ENCODE measurements at places on chromosomes 12 and 14.

DNA sequence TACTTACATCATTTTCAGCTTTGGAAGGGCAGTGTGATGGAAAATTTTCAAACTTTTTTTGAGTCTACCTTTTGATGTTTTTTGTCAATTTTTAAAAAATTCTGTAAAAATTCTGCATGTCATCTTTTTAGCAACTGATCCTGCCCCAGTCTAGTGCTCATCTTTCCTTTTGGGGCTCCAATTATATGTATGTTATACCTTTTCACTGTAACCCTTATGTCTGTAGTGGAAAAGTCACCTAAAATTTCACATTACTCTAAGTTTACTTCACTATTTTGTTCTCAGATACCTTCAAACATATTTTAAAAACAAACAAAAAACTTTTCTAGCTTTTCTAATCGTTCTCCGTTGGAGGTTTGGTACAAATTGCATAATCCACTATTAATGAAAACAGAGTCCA is 32.5 kb upstream of the MYRFL start:
- no peak for DNase-seq

GRCh38 chr12:56487448-56488040 is 417 bp downstream of the GLS2 start:
- no peak for DNase-seq

- no peak for DNase-seq
These were observed 4.6 kb upstream of the UNC119B start for GRCh38 chr12:120705618-120706017.

DNA sequence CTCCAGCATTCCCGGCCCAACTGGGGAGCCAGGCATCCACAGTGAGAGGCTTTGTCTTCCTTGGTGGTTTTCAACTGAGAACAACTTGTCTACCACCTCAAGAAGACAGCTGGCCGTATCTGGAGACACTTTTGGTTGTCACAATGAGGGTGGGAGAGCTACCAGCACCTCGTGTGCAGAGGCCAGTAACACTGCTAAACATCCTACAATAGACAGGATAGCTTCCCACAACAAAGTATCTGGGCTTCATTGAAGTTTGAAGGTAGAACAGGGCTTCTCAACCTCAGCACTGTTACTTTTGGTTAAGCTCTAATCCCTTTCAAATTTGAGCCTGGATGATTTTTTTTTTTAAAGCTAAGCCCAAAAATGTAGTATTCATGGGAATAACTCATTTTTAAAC is 10.9 kb downstream of the SLC7A8 start:
- DNase-seq: no peak

DNA sequence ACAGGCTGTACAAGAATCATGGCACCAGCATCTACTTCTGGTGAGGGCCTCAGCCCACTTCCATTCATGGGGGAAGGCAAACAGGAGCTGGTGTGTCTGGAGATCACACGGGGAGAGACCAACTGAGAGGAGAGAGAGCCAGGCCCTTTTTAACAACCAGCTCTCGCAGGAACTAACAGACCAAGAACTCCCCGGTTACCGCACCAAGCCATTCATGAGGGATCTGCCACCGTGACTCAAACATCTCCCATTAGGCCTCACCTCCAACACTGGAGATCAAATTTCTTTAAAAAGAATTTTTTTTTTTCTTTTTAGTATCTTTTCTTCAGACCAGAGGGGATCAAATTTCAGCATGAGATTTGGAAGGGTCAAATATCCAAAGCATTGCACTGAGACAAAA is 16.7 kb upstream of the AQP2 start:
- no peak for DNase-seq

DNA sequence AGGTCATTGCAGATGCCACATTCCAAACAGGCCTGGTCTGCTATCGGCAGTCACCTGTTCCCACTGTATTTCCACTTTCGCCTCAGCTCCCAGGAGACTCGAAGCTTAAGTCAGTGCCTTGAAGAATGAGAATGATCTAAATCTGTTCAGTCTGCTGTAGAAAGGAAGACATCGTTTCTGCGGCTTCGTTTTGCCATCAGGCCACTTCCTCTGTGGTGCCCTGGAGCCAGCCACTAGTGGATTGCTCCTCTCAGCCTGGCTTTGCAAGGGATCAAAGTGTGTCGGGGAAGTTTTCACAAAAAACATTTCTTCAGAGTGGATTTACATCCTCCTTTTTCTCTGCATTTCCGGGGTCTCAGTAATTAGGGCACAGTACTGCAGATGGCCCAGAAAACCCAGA is 66.7 kb downstream of the AACS start:
- no peak for DNase-seq

GRCh38 chr12:84507956-84508850 is 404.4 kb downstream of the SLC6A15 start:
- DNase-seq: no peak

- DNase-seq: no peak
These were observed 58.8 kb downstream of the TMEM30B start for GRCh38 chr14:61222388-61222787.

DNA sequence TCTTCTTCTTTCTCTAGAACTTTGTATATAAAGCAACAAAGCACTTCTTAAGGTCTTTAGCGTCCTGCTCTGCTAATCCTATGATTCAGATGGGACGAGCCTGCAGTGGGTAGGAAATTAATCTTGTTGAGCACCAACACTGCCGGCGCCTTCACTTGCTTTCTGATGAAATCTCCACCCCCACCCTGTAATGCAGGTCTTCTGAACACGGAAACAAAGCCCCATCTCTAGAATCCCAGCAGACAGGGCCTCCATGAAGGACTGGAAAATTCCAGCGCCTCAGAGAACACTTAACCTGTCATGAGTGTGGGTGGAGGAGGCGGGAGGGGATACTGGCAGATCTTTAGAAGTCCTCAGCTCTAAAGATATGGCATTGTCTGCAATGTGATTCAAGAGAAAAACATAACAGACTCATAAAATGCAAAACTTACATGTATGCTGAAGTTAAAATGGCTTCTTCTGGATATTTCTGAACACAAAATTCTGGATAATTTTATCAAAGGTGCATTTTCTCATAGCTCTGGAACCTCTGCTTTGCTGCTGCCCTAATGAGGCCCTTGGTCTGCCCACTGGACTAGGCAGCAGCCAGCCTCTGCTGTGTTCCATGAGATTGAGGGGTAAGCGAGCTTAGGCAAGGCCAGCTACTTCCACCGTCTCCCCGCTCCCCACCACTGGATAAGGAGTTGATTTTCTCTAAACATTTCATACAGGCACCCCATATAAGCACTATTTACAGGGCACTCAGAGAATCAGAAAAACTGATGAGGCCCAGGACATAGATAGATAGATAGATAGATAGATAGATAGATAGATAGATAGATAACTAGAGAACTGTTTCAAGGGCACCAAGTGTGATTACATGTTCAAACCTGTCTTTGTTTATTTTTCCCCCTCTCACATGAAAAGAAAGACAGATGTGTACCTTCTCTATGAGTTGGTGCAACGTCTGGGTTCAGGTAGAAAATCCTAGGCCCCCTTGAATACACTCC is 43.1 kb downstream of the ZFP36L1 start:
- DNase-seq: no peak

DNA sequence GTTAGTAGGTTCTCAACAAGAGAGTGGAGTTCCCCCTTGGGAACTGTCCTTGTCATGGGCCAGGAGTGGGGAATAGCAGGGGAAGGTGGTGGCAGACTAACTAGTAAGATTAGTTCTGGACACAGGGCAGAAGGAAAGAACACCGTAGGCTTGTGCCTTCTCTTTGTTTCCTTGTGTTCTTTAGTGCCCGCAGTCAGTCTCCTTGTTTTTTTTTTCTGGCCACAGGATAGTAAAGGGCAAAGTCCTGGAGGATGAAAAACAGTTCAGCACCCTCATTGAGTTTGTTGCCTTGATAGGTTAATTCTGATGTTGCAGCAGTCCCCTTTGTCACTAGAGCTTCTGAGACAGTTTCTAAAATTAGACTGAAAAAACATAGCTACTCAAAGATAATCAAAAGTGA is 8.4 kb downstream of the PEX5 start:
- no peak for DNase-seq

DNA sequence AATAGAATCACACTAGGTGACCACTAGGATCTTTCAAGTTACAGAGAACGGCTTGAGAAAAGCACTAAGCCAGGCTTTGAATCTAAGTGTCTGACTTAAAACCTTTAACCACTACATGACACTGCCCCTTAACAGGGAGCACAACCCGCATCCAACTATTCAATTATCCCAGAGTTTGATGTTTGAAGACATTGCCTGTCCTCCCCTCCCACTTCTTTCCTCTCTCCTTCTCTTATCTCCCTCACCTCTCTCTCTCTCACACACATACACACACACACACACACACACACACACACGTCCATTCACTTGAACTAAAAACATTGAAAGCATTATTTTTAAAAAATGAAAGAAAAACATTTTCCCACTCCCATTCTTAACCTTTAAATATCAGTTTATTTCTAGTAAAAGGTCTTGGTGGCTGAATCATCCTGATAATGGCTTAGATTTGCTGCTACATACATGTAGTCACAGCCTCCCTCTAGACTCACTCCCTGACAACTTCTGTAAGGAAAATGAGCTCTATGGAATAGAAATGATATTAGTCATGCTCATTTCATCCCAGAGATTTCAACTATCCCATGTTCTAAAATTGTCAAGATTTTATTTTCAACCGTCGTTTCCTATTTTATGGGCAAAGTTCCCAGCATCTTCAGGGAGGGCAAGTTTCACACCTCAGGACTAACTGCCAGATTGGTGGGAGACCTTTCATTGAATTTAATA is 53.5 kb upstream of the RAP1B start:
- no peak for DNase-seq

DNA sequence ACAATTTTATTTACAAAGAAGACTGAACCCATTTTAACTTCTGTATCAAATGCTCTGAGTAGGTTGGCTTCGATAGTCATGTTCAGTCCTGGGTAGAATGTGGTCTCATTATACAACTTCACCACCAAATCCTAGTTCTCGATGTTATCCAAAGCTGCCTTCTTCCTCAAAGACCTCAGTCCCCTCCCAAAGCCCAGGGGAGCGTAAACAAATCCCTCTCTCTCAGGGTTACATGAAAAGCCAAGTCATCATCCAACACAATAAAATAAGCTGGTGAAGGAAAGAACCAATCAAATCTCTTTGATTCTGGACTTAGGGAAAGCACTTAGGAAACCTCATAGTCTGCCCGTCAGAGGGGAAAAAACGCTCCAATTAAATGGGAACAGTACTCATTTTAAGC is 9.1 kb downstream of the PTCSC3 start:
- DNase-seq: no peak

DNA sequence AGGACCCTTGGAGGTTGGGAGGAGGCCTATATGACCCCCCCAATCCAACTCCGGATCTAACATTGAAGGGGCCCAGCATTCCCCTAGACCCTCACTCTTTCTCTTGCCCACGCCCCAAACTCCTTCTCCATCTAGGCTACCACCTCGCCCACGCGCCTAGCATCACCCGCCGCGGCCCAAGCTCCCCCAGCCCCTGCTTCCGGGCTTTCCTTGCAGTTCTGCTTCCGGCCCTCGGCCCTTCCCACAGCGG is 445 bp downstream of the CERS5 start:
- DNase-seq: no peak

DNA sequence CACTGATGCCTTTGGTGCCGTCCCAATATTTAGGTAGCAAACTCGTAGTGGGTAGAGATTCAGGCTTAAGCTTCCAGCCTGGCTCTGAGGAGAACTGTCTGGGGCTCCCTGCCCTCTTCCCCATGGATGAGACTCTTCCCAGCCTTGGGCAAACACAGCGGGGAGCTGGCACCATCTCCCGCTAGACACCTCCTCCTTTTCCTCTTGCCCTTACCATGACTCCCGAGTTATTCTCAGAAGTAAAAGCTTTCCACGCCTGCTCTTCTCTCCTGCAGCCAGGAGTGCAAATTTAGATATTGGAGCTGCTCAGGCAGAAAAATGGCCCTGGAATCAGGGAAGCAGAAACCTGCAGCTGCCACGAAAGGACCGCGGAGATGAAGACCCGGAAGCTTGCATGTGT is 45.6 kb upstream of the RBM19 start:
- no peak for DNase-seq

- no peak for DNase-seq
These were observed 21.9 kb downstream of the CLMN start for GRCh38 chr14:95297832-95298231.

GRCh38 chr14:50813544-50813863 is 17.5 kb downstream of the NIN start:
- DNase-seq: no peak

DNA sequence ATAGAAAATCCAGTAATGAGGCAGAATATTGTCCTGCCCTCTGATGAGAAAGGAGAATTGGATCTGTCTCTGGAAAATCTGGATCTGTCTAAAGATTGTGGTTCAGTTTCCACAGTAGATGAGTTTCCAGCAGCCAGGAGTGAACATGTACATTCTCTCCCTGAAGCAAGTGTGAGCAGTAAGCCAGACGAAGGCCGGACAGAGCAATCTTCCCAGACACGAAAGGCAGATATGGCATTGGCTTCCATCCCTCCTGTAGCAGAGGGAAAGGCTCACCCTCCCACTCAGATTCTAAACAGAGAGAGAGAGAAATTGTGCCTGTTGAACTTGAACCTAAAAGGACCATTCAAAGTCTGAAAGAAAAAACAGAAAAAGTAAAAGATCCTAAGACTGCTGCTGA is 31.4 kb downstream of the PARP11 start:
- DNase-seq: no peak

DNA sequence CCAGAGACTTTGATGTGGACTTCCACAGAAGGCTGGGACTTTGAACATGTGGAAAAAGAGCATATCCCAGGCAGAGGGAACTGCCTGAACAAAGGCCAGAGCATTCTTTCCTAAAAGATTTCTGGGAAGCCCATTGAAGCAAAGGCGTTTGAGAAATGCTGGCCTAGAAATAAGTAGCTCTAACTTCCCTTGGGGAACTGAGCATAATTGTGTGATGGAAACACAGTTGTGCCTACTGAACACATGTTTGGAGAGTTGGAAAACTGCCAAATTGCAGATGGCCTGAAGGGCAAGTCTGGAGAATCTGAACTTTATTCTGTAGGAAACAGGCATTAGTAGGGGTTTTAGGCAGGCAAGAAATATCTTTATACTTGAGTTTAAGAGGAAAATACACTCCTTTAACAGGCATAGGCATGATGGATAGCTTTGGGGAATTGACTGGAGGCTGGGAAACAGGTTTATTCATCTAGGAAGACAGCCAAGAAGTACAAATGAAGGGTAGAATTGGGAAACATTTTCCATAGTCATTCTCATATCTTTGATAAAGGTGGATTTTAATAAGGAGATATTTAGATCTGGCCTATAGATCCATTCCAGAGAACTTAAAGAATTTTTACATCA is 134.1 kb downstream of the TPH2 start:
- no peak for DNase-seq

DNA sequence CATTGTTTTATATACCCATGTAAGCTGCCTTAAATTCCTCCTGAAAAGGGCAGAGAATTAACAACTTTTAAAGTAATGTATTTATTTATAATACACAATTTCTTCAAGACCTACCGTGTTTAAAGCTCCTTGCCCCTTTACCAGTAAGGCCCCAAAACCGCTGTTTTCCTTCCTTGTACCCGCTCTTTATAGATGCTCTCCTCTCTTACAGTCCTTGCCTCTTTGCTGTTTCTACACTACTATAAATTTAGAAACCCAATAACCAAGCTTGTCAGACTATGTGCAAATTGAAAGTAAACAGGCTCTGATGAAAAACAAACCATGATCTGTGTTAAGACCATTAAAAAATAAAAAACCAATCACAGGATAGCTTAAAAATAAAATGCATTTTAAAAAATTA is 3.9 kb downstream of the MPHOSPH9 start:
- no peak for DNase-seq

All from T-helper 9 cell (primary cell).